Muscle of back (tissue), 13 donors: ENCODE measurements at places on chromosomes 13 and 19.

DNA sequence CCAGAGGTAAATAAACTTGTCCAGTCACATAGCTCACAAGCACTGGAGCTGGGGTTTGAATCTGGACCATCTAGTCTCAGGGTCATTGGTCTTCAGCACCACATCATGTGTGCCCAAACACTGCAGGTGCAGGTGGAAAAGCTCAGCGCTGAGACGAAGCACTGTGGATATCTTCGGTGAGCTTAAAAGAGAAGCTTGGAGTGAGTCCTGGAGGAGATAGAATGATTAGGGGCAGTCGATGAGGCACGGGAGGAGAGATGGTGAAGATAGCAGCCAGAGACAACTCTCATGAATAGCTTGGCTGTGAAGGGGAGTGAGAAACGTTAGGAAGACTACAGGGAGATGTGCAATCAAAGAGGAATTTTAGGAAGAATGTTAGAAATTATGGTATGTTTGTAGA, 389.3 kb downstream of the FGF9 start:
- no peak for DNase-seq

DNA sequence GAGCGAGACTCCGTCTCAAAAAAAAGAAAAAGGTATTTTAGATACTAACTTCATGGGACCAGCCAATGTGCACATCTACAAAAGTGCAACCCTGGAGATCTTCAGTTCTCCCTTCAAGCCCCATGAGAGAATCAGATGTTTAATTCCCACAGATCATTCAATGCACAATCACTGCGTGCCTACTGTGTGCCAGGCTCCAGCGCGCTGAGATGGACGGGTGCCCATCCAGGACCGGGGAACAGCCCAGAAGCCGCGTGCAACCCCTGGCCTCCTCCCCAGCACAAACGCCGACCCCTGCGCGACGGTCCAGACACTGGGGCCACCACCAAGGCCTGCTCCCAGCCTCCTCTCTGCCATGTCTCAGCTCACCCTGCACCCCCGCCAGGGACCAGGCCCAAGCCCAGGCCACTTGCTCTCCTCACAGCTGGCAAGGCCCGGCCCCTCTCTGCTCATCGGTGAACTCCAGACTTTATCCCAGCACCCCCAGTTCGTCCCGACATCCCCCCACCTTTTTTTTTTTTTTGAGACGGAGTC, 5.3 kb downstream of the BTBD2 start:
- no peak for DNase-seq

DNA sequence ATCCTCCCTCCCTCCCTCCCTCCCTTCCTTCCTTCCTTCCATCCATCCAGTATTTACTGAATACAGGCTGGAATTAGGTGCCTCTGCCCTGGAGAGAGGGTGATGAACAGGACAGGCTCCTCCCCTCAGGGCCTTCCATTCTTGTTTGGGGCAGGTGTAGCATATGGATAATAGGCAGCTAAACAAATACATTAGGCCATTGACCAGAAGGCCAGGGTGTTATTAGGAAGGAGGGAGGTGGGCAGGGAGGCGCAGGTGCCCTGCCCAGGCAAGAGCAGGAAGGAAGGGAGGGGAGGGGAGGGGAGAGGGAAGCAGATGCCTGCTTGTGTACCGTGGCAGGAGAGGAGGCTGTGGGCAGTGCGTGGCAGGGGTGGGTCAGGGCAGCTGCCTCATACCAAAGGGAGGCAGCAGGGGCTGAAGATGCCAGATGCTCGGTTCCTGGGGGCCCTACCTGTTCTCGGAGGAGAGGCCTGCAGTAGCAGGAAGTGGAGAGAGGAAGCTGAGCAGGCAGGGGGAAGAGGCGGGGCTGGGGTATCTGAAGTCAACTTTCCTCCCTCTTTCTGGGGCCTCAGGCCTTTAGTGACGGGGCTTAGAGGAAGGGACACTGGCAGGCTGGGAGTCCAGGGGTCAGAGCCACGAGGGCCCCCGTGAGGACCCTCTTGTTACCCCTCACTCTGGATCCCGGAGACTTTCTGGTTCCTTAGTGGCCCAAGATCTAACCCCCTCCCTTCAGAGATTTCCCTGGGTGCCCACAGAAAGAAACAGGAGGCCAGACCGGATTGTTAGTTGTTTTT, at the start of gene RINL:
Gene RINL (minus strand): TSS at position 495 of the 794 bp plus-strand sequence. CDS start 1,533 bp downstream, outside the sequence.
- no peak for DNase-seq

- peak; percentile 17 for DNase-seq
Observed at GRCh38 chr13:42602906-42603305, 29.0 kb downstream of the TNFSF11 start.

GRCh38 chr13:33785384-33785783, 32.6 kb upstream of the RFC3 start:
- no peak for DNase-seq

GRCh38 chr13:31328549-31329235, 128.9 kb downstream of the B3GLCT start:
- DNase-seq = peak; percentile 30

DNA sequence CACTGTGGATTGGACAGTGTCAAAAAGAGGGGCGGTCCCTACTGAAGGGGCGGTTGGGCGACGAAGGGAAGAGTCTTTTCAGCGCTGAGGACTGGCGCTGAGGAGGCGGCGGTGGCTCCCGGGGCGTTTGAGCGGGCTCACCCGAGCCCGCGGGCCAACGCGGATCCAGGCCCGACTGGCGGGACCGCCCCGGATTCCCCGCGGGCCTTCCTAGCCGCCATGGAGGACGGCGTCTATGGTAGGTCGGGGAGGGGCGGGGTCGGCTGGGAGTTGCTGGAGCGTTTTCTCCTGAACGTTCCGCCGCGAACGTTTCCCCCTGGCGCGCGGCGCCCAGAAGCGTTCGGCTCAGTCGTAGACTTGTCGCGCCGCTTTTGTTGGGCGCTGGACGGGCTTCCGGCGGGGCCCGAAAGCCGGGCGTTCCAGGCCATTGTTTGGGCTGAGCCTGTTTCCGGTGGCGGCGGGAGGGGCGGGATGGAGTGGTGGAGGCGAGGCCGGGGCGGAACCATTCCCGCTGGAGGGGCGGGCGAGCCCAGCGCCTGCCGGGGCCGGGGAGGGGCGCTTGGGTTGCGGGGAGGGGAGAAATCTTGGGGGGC, at the start of gene CYTH2:
Gene CYTH2 (plus strand): TSS at position 81 of the 593 bp plus-strand sequence. CDS start 139 bp downstream, at position 220.
- peak; percentile 94 for DNase-seq

GRCh38 chr19:48613024-48613851, 1.6 kb downstream of the FAM83E start:
- DNase-seq = no peak
